ENCODE measurements at places on chromosomes 4 and X.

DNA sequence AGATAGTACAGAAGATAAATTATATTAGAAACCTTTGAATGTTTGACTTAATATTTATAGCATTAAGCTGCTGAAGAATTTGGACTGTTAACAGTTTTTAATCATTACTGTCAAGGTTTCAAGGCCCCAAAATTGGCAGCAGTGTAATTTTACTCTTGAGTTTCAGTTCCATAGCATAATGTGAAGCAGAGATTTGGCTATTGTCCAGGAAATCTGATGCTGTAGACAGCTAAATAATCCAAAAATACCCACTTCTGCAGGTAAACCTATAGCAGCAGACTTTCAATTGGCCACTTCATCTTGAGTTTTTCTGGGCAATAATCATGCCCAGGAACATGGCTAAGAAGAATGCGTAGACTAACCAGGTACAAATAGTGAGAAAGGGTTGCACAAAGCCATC is 85.0 kb downstream of the RCHY1 start:
- no peak for DNase-seq

- DNase-seq: no peak
Observed at GRCh38 chrX:148536961-148537360, 36.5 kb downstream of the AFF2 start.

DNA sequence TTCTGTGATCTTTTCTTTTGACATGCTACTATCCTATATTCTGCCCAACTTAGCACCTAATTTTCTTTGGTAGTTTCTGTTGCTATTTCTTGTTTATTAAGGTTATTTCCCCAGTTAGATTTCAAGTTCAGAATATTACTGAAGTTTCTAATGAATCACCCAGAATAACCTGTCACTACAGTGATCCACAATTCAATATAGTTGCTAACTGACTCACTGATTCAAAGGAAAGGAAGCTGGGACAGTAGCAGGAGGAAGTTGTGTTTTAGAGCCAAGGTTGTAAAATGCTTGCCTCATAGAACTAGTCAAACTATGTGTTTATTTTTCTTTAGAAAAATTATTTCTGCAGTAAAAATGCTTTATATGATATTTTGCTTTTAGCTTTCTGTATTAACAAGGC is 37.4 kb downstream of the PAK3 start:
- peak; percentile 5 for DNase-seq

GRCh38 chr4:131248314-131248713 is 1900.8 kb upstream of the PCDH10 start:
- DNase-seq: no peak

DNA sequence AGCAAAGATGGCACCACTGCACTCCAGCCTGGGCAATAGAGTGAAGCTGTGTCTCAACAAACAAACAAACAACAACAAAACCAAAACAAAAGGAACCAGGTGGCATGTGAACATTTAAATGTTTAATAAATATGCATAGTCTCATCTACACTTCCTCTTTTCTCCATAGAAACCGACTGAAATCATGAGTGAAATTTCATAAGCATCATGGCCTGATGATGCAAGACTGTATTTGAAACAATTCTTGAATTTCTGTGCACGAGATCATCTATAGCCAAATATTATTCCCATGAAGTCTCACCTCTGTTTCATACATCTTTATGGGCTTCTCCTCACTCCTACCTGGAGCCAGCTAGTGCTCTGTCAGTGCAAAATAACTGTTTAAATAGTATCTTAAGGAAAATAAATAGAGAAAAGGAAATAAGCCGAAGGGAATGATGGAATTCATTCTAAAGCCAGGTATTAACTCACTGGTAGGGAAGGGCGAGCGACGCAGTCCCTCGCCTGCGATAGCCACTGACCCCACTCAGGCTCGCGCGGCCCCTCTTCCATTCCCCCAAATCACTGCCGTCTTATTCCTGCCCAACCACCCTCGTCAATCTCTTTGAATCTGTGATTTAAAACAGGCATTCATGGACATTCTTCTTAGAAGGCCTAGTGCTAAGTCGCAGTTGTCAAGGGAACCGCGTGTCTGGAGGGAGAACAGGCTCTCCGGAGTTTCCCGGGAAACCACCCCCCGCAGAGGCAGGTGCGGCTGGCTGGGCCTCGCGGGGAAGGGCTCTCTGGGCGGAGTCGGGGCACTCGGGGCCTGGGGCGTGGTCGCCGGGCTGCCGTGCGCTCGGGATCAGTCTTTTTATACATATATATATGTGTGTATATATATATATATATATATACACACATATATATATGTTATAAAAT is 52.4 kb upstream of the TRIM2 start:
- no peak for DNase-seq

DNA sequence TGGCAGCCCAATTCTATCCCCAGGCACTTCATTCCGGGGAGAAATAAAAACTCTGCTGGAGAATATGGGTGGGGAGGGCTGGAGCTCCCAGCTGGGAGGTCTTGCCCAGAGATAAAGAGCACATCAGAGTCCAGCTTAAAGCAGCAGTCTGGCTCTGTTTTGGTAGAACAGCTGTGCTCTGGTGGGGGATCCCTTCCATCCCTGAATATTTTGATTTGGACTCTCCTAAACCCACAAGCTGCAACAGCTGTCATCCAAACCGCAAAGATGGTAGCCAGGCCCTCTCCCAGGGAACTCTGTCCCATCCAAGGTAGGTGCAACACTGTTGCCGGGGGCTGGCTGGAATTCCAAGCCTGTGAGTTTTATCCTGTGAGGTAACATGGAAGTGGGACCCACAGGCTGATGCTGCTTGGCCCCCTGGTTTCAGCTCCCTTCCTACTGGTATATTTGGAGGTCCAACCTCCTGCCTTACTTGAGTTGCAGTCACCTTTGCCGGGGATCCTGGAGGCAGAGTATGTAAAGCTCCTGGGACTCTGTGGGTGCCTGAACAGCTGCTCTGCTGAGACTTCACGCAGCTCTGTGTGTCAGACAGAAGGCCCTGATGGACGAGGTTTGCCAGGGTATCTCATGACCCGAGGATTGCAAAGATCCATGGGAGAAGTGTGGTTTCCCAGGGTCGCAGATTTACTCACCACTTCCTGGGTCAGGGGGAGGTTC is 203.5 kb upstream of the ITM2A start:
- no peak for DNase-seq

- peak; percentile 91 for DNase-seq
Observed at GRCh38 chr4:113383111-113383785, 333.8 kb downstream of the ANK2 start.

DNA sequence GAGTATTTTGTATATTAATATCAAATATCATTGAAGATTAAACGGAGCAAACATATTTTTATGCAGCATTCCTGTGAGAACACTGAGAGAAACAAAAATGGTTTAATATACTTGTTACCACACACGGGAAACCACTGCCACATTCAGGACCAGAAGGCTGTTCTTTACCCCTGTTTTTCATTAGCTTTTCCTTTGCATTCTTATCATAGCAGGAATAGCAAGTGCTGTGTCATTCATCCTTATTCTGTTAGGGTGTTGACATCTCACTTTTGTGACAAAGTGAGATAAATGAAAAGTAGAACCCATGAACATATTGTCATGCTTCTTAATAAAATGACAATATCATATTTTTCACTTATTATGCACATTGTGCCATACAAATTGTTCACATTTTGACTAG is 212.4 kb upstream of the NDST4 start:
- DNase-seq: no peak

GRCh38 chr4:5460106-5460801 is 248.1 kb downstream of the EVC2 start:
- peak; percentile 24 for DNase-seq

DNA sequence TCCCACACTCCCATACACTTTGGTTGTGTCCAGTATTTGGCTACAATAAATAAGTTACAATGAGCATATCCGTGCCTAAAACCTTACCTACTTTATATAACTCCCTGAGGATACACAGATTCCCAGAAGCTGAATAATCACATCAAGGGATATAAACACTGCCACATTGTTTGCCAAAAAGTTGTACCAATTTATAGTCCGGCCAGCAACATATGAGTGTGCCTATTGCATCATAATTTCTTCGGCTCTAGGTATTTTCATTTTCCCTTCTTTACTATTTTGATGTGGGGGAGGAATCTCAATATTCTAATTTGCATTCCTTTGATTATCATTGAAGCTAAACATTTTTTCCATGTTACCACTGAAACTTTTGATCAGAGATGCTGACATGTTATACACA is 146.4 kb downstream of the PCDH19 start:
- peak; percentile 70 for DNase-seq

- peak; percentile 40 for DNase-seq
Observed at GRCh38 chrX:110180928-110181310, 137.0 kb downstream of the AMMECR1 start.

GRCh38 chr4:7803992-7804755 is 135.5 kb downstream of the AFAP1 start:
- DNase-seq: peak; percentile 81

DNA sequence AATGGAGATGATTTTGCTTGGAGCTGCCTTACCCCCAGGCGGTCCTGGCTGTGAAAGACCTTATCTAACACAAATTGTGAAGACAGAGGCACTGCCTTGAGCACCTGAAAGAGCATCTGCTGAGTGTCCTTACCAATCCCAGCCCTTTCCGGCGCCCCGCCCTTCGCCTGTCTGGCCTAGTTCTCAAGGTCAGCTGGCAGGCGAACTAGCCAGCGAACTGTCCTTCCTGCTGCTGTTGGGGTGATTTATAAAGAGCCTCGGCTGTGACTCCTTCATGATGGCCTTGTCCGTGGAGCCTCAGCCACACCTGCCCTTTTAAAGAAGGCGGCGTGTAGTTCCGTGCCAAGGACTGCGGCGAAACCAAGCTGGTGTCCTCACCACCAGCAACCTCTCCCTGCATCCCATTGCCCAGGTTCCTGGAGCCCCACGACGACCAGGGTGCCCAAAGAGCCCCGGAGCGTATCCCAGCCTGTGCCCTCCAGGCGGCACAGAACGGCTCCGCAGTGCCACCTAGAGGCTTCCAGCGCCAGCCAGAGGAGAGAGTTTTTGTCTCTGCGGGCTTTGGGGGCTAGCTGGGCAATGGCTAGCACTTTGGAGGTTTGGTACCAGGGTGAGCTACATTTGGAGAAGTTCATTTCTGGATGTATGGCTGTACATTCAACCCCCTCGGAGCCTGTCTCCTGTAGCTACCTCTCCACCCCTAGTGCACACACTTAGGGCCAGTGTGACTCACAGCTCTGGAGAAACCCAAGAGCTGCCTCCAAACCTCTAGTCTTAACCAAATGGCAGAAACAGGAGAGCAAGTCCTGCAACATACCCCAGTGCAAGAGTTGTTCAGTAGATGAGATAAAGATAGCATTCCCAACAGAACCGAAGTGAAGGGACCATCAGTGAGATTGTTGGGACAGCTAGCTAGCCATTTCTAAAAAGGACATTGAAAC is 36.8 kb upstream of the VMA21 start:
- DNase-seq: peak; percentile 39

All from MCF 10A (cell line).